ENCODE measurements at places on chromosomes 1 and 21.

DNA sequence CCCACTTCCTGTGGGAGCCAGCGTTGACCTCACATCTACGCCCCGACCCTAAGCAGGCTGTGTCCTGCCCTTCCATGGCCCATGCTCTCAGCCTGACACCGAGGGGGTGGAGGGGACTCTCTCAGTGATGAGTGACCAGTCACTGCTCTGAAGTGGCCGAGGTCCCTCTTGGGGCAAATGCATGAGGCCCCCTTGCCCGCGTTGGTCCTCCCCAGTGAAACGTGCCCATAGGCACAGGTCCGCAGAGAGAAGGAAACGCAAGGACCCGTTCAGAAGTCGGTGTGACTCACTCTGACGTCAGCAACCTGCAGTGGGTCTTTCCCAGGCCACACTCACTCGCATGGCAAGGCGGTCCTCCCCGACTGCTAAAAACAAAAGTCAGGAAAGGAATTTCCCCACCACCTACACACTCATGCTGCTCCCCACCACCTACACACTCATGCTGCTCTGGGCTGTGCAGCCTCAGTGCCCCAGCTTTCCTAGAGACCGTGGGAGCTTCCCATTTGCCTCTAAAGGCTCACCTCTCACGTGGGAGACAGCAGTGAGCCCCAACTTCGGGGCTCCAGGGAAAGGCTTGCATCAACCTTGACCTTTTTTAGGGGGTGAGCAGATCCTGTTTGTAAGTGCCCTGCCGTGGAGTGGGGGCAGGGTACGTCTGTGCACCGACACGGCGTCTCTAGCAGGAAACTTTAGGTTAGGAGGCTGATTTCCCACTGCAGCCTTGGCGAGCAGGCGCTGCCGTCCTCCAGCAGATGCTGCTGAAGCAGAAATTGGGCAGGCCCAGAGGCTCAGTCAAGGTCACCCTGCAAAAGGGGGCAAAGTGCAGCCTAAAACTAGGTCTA, 11.4 kb downstream of the UBASH3A start:
- no peak for DNase-seq

- DNase-seq: no peak
These were observed 36.2 kb upstream of the MRPS6 start for GRCh38 chr21:34037009-34037795.

GRCh38 chr1:114173680-114174079, 20.0 kb upstream of the SYT6 start:
- no peak for DNase-seq

- no peak for DNase-seq
These were observed 46.9 kb downstream of the CD34 start for GRCh38 chr1:207863893-207864535.

GRCh38 chr1:113307771-113308445, 82.4 kb upstream of the MAGI3 start:
- DNase-seq: no peak

- no peak for DNase-seq
These were observed 8.6 kb downstream of the ST6GALNAC3 start for GRCh38 chr1:76083189-76083588.

DNA sequence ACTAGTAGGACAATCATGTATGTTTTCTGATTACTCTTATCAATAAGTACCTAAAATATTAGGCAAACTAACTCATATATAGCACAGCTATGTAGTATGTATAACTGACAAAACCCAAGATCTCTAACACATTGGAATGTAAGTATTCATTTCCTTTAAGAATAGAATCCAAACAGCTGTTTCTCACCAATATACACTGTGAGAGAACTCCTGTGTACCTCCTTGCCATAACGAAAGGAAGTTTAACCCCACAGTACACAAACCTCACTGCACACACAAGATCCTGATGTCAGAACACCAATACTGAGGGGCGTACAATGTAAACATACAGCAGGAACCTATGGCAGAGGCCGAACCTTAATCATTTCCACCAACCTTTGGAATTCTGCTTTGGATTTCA, 113.0 kb downstream of the SMYD3 start:
- no peak for DNase-seq

DNA sequence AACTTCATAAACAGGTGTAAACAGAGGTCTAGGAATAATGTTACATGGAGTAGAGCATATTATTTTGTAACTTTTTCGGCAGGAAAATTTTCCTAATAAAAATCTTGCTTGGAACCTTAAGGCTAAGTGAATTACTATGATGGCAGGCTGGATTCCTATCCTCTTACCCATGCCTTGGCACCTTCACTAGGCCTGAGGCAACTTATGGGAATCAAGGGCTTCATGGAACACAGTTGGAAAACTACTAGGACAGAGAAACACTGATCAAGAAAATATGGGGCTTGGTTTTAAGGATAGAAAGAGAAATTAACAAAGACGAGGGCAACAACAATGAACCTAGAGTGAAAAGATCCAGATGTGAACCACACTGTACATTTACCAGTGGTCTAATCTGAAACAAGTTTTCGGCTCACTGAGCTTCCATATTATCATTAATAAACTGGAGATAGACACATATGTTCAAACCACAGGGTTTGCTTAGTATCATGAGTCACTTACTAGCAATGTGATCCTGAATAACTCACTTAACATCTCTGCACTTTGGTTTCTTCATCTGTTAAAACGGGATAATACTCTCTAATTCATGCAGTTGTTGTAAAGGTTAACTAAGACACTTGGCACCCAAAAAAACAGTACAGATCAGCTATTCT, 68.5 kb downstream of the GPATCH2 start:
- DNase-seq: no peak

- no peak for DNase-seq
These were observed 73.8 kb downstream of the POU2F1 start for GRCh38 chr1:167294528-167294927.

DNA sequence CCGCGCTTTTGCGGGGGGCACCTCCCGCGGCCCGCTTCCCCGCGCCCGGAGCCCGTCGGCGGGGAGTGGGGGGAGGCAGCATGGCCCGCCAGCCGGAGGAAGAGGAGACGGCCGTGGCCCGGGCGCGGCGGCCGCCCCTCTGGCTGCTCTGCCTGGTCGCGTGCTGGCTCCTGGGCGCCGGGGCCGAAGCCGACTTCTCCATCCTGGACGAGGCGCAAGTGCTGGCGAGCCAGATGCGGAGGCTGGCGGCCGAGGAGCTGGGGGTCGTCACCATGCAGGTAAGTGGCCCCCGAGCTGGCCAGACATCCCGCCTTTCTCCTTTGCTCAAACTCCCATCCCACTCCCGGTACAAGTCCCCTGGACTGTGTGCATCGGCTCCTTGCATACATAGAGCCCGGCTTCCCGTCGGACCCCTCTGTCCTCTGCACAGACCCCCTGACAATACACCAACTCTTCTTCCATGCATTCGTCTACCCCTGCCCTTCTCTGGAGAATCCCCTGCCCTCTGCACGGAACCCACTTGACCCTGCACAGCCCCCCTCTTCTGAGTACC, 812 bp downstream of the CACHD1 start:
- no peak for DNase-seq

DNA sequence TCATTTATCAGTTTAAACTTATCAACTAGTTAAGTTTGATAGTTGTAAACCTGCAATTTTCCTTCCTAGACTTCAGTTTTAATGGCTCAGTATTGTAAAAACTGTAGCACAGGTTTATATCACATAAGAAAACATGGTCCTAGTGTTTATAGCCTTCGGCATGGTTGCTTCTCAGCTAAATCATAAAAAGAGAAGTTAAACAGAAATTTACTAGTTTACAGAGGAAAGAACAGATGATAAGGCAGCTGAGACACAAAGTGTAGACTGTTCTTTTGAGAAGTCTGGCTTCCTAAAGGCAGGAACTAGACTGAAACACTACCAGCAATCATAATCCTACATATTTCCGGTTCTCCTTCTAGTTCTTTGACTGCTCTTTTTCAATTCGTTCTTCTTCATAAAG, 39.8 kb downstream of the WNT2B start:
- peak; percentile 76 for DNase-seq

GRCh38 chr21:45129189-45129923, 55.0 kb downstream of the ADARB1 start:
- DNase-seq: no peak

DNA sequence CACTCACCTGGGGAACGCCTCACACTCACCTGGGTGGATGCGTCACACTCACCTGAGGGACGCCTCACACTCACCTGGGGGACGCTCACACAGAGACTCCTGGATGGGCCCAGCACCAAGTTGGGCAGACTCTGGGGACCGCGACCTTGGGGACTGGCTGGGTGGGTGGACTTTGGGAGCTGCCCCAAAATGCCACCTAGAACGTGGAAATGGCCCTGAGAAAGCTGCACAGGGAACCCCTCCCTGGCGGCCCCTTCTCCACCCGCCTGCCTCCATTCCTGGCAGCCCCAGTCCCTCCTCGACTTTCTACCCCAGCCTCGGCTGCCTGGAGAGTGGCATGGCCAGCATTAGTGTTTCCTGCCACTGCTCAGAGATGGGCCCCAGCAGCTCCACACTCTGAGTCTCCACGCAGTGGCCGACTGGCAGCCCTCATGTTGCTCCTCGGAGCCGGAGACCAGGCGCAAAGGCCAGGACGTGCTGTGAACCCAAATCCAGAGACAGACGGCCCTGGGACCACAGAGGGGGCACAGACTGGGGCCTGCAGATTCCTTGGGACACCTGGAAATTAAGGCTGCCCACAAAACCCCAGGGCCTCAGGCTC, 46.5 kb upstream of the ACTRT2 start:
- DNase-seq: no peak

DNA sequence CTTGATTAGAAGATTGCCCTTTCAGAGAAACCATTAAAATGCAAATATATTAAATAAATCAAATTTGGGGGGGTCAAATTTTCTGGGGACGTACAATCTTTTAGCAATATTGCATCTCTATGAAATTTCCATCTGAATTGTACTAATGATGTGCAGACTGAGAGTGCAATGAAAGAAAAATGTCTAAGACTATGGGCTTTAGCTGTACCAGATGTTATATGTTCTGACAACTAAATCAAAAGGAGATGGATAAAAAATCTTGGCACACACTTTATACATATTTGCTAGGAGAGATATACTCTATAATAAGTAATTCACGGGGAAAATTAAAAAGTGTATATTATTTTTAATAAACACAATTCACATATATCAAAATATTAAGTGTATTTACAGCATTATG, 13.0 kb upstream of the PLPPR5 start:
- no peak for DNase-seq

DNA sequence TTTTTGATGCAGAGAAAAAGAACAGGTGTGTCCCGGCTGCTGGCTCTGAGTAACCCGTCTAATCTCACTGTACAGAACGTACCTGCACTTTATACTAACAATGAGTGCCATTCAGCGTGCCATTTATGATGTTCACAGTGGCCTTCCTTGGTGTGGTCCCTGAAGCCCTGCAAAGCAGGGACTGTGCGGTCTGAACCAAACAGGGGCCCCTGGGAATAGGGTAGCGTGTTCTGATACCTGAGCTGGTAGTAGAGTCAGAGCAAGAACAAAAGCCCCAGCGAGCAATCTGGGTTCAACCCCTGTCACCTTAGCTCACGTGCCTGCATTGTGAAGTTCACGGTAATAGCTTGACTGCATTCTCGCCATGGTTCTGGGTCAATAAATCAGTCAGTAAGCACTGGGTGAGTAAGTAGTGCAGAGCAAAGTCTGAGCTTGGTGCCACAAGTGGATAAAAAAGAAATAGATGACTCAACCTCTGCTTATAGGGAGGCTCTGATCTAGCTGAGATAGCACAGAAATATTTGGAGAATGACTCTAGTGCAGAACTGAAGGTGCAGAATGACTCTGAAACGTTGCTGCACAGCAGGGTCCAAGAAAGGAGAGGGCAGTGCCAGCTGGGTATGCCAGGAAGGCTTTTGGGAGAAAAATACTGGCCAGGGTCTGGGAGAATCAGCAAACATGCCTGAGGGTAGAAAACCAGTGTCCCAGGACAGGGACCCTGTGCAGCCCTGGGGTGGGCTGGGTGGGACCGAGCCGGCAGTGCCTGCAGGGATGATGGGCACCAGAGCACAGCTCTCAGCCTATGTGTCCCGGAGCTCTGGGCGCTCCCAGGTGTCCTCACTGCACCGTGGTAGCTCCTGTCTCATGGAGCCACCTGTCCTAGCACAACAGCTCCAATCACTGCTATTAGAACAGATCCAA, 125.9 kb downstream of the RHOU start:
- no peak for DNase-seq

GRCh38 chr21:41651406-41651805, 115.4 kb downstream of the RIPK4 start:
- DNase-seq: no peak

GRCh38 chr1:50969611-50970508, at the start of gene CDKN2C:
CDKN2C (plus strand) TSS chr1:50970245; CDS start chr1:50970369, 124 bp downstream.
- DNase-seq: peak; percentile 33

- DNase-seq: peak; percentile 77
These were observed 91.6 kb downstream of the GALNT2 start for GRCh38 chr1:230158415-230159291.

- no peak for DNase-seq
These were observed 140.2 kb upstream of the HOOK1 start for GRCh38 chr1:59674595-59674994.

DNA sequence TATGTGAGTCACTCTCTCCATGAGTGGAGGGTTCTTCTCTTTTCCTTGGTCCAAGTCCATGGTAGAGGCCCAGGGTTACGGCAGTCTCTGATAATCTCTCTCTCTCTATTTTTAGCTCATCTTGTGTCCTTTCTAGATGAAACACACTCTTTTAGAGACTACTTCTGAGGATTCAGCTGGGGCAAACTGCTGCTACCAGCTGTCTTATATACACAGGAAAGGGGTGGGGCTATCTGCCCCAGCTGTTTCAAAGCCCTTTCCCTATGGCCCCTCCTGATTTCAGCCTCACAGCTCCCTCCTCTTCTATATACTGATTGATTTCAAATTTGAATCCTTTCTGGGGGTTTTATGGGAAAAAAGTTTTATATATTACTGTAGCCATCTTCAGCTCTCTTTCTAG, 324.8 kb downstream of the RWDD3 start:
- no peak for DNase-seq

GRCh38 chr1:64295561-64295960, 92.1 kb downstream of the UBE2U start:
- DNase-seq: no peak

- no peak for DNase-seq
These were observed 135.5 kb downstream of the RERE start for GRCh38 chr1:8681911-8682310.

- DNase-seq: no peak
These were observed 12.3 kb downstream of the ATP2B4 start for GRCh38 chr1:203638950-203639349.

DNA sequence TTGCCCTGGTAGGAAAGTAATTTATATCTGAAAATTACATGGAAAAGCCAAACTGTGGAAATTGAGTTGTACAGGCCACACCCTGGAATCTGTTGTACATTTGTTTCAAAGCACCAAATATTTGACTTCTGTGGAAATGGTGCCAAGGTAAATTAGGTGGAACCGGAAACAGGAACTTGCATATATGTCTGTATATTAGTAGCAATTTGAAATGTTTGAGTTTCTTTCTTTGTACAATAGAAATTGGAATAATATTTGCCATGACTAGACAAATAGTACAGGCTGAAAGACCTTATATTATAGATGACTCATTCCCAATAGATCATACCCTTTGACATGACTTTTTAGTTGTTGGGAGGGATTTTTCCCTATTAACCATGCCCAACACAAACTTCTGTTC, 10.5 kb upstream of the TAF1A start:
- DNase-seq: peak; percentile 96

Measured in LNCaP clone FGC (cell line).